ENCODE measurements at places on chromosomes 16 and 17.

- no peaks in the 10 kb centered on the region for H3K36me3 ChIP-seq
- peaks cover 37% of the 10 kb centered on the region for H3K27me3 ChIP-seq
- peak overlapping the region; percentile 18 for H3K4me3 ChIP-seq
- peaks cover 9% of the 10 kb centered on the region for H3K4me1 ChIP-seq
- no peak overlapping the region for H3K27ac ChIP-seq
These were observed 610 bp downstream of the DOC2A start for GRCh38 chr16:30009990-30010843.

- peaks cover 40% of the 10 kb centered on the region for H3K27me3 ChIP-seq
- H3K27ac ChIP-seq, result no peak overlapping the region
- H3K4me1 ChIP-seq, result no peaks in the 10 kb centered on the region
- no peak for DNase-seq
These were observed 47.9 kb upstream of the HNF1B start for GRCh38 chr17:37792787-37793186.

GRCh38 chr16:1105888-1106620 is 10.0 kb upstream of the C1QTNF8 start:
- no peak for DNase-seq
- H3K4me3 ChIP-seq, result no peak overlapping the region

- peaks cover 31% of the 10 kb centered on the region for H3K4me1 ChIP-seq
- no peaks in the 10 kb centered on the region for H3K27me3 ChIP-seq
- DNase-seq, result no peak
- no peak overlapping the region for H3K4me3 ChIP-seq
- no peaks in the 10 kb centered on the region for H3K36me3 ChIP-seq
These were observed 14.4 kb downstream of the TENT4B start for GRCh38 chr16:50167556-50167955.

DNA sequence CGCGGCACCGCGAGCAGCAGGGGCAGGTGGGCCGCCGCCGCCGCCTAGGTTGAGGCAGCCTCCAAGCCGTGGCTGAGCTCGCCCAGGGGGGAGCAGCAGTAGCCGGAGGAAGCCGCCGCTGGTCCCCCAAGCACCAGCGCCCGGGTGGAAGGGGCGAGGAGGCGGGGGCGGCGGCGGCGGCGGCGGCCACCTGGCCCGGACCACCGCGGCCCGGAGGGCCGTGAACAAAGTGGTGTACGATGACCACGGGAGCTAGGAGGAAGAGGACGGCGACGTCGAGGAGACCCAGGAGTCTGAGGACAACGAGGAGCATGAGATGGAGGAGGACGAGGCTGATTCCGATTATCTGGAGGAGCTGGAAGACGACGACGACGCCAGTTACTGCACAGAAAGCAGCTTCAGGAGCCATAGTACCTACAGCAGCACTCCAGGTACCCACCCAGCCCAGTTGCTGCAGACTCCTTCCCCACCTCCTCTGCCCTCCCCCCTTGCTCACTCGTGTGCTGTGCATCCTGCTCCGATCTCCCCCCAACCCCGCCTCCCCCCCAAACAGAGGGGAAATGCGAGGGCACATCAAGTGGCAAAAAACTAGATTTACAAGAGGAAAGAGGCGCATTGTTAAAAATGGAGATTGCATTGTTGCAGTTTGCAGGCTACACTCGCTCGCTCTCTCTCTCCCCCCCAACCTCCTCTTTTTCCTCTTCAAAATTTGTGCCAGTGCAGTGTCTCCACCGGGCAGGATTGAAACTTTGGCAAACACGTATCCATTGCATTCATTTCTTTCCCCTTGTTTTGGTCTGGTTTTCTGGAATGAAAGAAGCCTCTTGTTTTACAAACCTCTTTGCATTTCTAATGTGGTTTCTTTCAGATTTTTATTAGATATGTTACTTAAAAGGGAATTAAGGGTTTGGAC is 41.8 kb upstream of the AMZ2 start:
- peaks cover 9% of the 10 kb centered on the region for H3K4me1 ChIP-seq
- no peaks in the 10 kb centered on the region for H3K27me3 ChIP-seq
- DNase-seq, result no peak
- no peaks in the 10 kb centered on the region for H3K36me3 ChIP-seq
